ENCODE measurements at places on chromosomes 7 and 10. TPM values are rescaled to one million over a fixed set of nuclear protein-coding genes. Genes with fewer than 3 reads are reported as not detected.
A peak's percentile ranks its signal among the peaks of the same experiment; 100 is the strongest.

The NEUROD6 gene
- total RNA-seq: not detected

The CLRN3 gene
- total RNA-seq: not detected

DNA sequence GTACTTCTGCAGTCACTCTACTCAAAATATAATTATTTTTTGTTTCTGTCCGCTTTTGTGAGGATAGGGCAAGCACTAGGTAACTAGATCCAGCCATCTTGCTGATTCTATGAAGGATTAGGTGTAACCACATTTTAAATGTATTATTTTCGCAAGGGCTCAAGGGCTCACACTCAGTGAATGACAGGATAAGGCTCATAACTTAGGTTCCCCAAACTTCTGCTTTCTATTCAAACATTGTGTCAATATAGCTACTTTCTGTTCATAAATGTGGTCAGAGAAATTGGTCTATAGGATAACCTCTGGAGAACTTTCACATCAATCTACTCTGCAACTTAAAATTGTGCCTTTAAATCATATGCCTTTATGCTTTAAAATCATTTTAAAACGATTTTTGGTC lies 1141.2 kb downstream of the SORCS1 start:
- no peaks in the 10 kb centered on the region for H3K36me3 ChIP-seq
- no peak for DNase-seq
- H3K27me3 ChIP-seq: no peaks in the 10 kb centered on the region
- H3K4me1 ChIP-seq: no peaks in the 10 kb centered on the region

The ACTR3C gene
- total RNA-seq: 68.7 TPM

DNA sequence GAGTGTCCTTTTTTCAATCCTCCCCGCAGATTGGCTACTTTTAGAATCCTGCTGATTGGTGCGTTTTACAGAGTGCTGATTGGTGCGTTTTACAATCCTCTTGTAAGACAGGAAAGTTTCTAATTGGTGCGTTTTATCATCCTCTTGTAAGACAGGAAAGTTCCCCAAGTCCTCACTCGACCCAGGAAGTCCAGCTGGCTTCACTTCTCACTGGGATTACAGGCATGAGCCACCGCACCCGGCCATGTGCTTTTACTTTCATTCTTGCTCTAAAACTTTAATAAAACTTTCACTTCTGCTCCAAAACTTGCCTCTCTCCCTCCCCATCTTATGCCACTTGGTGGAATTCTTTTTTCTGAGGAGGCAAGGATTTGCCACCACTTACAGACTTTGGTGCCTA lies 17.0 kb upstream of the WAPL start:
- no peak overlapping the region for H3K27ac ChIP-seq
- DNase-seq: peak; percentile 17
- H3K4me3 ChIP-seq: no peak overlapping the region
- peaks cover 13% of the 10 kb centered on the region for H3K27me3 ChIP-seq
- peaks cover 24% of the 10 kb centered on the region for H3K4me1 ChIP-seq
- H3K36me3 ChIP-seq: no peaks in the 10 kb centered on the region

The SPDYE18 gene
- 0.55 TPM for total RNA-seq

The PAX2 gene
- total RNA-seq: not detected

Measured in stomach (tissue), 19 donors.